ENCODE measurements at places on chromosomes 2 and 18.

- no peak for DNase-seq
Measured at GRCh38 chr18:25192065-25192464, 159.9 kb downstream of the ZNF521 start.

DNA sequence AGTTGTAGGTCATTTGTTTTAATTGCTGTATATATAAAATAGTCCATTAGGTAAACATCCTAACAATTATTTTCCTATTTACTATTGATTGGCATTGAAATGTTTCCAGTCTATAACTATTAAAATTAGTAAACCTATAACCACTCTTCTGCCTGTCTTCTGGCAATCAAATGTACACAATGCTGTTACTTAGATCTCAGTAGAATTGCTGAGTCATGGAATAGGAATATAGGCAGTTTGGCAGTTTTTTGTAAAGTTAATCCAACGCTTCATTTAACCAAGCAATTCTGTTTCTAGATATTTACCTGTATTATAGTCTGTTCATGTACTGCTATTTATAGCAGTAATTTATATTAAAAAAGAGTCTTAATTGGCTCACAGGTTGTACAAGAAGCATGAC lies 518.1 kb downstream of the DCDC2C start:
- no peak for DNase-seq

DNA sequence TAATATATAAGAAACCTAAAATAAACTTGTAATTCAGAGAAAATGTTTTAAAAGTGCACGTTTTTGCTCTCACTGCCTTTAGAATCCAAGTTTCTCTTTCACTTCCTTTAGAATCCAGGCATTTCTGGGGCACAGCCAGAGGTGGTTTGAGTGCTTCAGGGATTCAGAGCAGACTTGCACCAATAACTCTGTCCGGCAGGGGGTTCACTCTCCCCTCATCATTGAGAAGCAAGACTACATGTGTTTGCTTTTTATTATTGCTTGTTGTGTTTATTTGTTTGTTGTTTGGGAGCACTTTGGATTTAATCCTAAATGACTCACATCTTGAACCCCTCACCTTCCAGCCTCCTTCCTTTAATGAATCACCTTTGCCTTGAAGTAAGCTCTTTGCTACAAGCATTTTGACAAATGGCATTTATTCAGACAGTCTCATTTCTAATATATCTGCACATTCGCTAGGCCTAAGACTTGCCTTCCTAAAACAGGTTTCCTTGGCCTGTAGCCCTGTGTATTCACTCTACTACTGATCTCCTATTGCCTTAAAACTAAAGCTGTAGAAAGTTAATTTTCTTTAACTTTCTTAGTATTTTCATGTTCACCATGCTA lies 233.5 kb upstream of the ATP5MC3 start:
- peak; percentile 82 for DNase-seq

- DNase-seq, result no peak
Measured at GRCh38 chr2:158291544-158292180, 164.9 kb downstream of the CCDC148 start.

DNA sequence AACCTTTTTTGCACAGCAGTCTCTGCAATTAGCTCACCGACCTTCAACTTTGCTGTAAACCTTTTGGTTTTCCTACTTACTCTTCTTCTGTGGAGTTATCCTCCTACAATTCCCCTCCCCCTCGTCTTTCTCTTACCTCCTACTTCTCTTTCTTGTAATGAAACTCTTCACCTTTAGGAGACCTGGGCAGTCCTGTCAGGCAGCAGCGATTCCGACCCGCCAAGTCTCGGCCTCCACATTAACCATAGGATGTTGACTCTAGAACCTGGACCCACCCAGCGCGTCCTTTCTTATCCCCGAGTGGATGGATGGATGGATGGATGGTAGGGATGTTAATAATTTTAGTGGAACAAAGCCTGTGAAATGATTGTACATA lies 8.3 kb downstream of the TBR1 start:
- DNase-seq, result no peak

GRCh38 chr2:75277111-75277510 lies 77.8 kb upstream of the TACR1 start:
- DNase-seq, result peak; percentile 67

DNA sequence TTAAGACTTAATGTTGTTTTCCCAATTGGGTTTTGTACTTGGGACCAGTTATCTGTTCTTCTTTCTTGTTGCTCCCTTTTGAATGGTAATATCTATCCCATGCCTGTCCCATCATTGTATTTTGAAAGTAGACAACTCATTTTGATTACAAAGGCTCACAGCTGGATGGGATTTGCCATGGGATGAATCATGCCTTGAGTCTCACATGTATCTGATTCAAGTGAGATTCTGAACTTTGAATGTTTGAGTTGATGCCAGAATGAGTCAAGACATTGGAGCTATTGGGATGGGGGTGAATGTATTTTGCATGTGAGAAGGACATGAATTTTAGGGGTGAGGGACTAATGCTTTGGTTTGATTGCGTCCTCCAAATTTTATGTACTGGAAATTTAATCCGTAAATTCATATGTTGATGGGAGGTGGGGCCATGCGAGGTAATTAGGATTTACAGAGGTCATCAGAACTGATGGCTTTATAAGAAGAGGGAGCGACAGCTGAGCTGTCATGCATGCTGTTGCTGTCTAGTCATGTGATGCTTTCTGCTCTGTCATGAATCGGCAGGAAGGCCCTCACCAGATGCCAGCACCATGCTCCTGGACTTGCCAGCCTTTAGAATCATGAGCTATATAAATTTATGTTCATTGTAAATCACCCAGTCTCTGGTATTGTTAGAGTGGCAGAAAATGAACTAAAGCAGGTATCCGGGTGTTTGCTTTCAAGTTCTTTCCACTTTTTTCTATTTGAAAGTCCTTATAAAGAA lies 741.3 kb upstream of the RAB6C start:
- no peak for DNase-seq

DNA sequence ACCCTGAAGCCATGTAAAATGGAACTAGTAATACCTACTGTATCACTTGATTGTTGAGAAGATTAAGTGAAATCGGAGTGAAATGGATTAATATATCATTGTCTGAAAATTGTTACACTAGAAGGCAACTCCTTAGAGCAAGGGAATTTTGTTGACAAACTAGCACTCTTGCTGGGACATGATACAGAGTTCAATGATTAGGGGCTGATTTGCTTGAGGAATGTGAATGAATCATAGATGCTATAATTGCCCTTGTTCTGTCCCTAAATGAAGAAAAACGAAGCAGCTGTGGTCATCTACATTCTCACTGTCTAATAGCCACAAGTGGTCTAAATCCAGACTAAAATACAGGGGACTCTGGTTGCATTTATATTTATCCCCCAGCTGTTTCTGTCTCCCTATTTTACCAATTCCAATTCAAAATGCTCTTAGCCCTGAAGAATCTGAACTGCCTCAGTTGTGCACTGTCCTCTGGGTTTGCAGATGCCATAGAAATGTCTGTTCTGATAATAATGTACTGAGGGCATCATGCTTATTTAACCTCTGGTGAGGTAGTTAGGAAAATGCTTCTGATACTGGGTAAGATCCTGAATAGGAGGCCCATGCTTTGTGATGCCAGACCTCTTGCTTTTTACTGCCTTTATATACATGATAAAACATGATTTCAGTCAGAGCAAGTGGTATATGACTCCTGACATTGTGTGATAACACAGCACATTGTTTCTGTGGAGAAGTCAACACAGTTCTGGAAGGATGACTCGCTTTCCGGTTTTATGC lies 382.1 kb downstream of the NRXN1 start:
- DNase-seq, result peak; percentile 23

GRCh38 chr18:79848579-79849327 lies 51.0 kb downstream of the KCNG2 start:
- DNase-seq, result no peak

DNA sequence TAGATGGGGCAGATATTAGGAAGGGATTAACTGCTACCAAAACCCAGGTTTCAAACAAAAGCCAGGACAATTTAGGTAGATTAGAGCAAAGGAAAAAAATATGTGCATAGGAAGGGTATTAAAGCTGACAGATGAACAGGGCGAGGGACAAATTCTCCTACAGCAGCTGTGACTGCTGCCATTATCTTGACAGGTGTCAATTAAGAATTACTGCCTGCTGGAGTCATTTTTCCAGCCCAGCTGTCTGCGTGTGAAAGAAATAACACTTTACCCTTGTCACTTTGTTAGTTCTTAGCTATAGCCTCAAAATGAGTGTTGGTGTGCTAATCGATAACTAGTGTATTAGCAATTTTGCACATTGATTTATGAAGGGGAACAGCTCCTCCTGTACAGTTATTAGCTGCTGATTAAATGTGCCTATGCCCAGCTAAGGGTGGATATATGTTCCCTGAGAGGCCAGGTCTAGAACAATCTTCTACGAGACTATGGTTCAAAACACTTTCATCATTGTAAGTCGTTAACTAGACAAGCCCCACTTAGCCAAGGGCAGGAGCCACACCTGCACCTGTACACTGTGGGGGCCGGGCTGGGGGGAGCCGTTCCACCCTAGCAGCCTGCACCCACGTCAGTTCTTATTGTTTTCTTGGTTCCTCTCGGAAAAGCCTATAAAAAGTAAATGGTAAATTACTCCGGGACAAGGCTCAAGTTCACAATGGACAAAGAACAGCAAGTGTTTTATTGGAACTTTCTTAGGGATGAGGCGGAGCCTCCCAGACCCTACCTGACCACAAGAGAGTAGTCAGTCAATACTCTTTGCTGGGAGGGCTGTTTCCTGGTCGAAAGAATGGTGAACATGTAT lies 7.7 kb downstream of the TSHZ1 start:
- no peak for DNase-seq

DNA sequence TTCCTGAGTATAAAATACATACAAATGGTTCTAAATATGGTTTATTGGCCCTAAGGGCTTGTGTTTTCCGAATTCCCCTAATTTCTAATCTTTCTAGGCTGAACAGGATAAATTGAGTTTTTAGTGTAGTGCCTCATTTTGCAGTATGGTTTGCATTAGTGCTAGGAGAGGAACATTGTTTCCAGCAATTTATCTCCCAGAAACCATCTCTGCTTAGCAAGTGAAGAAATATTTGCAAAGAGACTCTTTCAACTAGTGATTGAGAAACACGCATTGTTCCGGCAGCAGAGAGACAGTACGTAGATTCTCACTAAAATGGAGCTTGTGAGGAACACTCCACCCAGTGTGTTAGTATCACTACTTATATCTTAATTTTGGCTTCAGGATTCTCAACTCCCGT lies 177.8 kb upstream of the EPAS1 start:
- DNase-seq, result no peak

DNA sequence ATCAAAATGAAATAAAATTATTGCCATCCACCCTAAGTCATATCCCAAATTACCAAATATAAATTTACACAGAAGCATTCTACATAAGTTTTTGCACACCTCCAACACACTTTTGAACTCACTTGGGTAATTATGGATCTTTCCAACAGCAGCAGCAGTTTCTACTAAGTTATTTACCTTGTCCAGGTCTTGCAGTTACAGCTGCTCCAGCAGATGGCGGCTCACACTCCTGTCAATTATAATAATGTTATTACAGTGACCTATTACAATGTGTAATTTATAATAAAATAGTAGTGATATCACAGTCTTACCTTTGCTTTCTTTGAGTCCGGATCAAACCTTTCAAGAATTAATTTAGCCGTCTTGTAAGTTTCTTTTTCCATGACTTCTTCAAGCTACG lies 37.9 kb downstream of the LNPK start:
- DNase-seq, result no peak
